ENCODE measurements at places on chromosomes 16 and 17. TPM values are rescaled to one million over a fixed set of nuclear protein-coding genes. Genes with fewer than 3 reads are reported as not detected.

Gene DDX28
- 17.6 TPM for polyA plus RNA-seq

Gene BAHCC1
- polyA plus RNA-seq, result 2.0 TPM

GRCh38 chr16:4500272-4500671 lies 24.1 kb downstream of the HMOX2 start:
- DNase-seq, result no peak

DNA sequence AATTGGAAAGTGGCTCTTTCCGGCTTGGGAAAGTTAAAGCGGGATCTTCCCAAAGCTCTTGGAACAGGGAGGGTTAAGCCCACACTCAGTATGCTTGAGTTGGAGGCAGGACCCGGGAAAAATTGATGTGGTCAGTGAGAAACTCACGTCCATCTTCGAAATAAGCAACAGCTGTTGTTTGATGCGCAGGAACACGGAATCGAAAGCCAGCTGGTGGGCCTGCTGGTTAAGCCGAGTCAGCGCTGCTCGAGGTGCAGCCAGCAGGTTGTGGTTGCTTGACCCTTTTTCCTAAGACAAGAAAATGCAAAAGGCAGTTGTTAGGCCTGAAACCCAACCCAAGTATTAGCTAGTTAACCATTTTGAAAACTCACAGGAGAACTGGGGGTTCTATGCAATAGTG lies 49.4 kb downstream of the COG7 start:
- peak; percentile 58 for DNase-seq

GRCh38 chr16:67349172-67349571 lies 22.6 kb downstream of the LRRC36 start:
- no peak for DNase-seq

GRCh38 chr16:53973021-53973420 lies 269.1 kb downstream of the FTO start:
- no peak for DNase-seq
